ENCODE measurements at places on chromosomes 4 and X.

DNA sequence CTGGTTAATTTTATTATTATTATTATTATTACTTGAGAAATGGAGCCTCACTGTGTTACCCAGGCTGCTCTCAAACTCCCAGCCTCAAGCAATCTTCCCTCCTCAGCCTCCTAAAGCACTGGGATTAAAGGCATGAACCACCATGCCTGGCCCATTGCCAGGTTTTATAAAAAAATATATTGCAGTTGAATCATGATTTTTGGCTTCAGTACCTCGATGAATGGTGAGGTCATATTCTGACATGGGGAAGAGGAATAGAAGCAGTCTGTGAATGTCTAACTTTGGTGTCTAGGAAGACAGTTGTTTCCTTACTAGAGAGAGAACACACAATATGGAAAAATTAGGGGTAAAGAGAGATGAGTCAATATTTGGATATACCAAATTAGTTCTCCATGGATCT, 32.0 kb downstream of the CCSER1 start:
- DNase-seq: no peak

DNA sequence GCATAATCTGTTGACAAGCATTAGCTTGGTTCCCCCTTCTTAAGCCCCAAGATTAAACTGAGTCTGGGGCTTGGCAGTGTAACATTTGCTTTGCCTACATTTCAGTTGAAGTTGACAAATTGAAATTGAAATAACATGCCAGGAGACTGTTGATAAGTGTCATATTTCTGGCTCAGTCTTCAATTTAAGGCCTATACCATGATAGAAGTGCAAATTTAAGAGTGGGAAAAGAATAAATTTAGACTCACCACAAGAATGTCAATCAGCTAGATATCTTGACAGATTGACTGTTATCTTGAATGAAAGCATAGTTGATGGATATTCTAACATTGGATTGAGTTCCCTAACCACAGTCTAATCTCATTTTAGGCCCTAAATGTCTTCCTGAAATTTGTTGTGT, 117.6 kb downstream of the MAGEB17 start:
- no peak for DNase-seq

DNA sequence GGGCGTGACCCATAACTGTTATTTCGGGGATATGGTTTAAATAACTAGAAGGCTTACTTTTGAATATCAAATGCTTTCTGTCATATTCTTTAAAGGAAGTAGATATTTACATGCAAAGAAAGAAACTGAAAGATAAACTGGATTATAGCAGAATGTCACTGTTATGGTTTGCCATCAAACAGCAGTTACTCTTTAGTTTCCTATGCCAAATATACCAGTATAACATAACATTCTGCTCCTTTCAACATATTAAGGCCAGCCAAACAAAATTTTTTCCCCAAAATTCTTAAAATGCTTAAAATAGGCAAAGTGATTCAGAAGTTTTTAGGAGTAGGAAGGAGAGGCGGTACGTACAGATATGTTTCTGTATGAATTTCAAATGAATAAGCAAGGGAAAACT, 27.0 kb downstream of the KDM6A start:
- DNase-seq: no peak

- no peak for DNase-seq
Observed at GRCh38 chr4:15348236-15348635, 79.6 kb upstream of the C1QTNF7 start.

DNA sequence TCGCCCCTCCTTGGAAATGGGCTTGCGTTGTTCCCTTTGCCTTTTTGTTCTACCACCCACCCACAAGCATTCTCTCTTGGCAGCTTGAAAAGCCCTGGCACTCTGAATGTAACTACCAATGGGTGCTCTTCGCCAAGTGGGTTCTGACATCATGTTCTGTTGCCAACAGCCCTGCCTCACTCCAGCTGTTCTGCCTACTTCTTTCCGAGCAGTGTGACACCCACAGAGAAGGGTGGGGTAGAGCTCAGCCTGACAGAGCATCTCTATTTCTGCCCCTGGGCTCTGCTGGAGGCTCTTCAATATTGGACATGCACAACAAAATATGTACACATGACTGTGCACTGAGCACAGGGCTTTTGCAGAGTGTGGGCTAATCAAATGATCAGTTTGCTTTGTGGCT, 15.6 kb upstream of the EXOSC9 start:
- no peak for DNase-seq

- no peak for DNase-seq
Observed at GRCh38 chr4:89422441-89422990, 114.9 kb upstream of the GPRIN3 start.

GRCh38 chr4:60216752-60217151, 983.4 kb upstream of the ADGRL3 start:
- DNase-seq: no peak

GRCh38 chrX:13747836-13748235, 13.3 kb downstream of the OFD1 start:
- DNase-seq: no peak

GRCh38 chr4:106355193-106355592, 13.4 kb downstream of the GIMD1 start:
- no peak for DNase-seq

GRCh38 chr4:80035336-80035735, 37.7 kb downstream of the ANTXR2 start:
- no peak for DNase-seq

- DNase-seq: no peak
Observed at GRCh38 chr4:27000820-27001219, 140.2 kb downstream of the STIM2 start.

DNA sequence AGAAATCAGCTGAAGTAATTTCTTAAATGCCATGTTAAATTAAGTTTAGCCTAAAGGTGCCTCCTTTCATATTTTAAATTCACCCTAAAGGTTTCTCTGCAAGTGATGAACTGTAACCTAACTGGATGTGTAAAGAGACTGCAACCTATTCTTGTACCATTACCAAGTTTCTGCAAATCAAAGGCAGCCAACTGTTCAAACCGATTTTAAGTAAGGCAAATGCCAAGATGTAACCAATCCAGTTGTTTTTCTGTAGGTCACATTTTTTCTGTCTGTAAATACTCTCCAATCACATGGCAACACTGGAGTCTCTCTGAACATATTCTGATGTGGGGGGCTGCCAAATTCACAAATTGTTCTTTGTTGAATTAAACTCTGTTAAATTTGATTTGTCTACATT, 42.4 kb upstream of the FGF2 start:
- no peak for DNase-seq

GRCh38 chrX:15956681-15957080, 102.1 kb upstream of the AP1S2 start:
- DNase-seq: no peak

DNA sequence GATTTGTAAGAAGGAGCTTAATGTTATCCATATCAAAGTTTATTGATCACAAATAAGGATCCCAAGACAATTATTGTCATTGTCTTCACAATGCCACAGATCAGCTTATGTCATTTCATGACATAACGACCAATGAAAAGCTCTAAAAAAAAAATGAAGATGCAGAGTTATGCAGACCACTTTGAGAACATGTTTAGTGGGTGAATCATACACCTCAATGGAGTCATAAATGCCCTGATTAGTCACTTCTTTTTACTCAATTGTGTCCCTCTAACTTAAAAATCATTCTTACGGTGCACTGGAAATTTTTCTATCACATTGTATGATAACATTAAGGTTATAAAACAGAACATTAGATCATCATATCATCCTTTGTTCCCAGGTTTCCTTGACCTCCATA, 87.6 kb upstream of the GABRG1 start:
- DNase-seq: no peak

DNA sequence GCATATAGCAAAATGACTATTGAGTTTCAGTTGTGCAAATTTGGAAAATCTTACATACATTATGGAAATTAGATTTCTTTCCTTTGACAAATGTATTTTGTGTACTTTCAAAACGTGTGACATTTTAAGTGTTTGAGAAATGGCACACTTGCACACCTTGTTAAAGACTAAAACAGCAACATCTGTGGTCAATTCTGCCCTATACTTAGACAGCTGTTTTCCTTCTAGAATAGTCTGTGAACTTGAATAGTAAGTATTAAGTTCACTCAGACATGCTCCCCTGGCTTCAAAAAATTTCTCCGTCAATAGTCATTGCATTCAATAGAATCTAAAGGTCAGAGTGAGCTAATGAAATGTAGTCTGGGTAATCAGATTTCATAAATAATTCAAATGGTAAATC, 21.7 kb upstream of the TBC1D9 start:
- no peak for DNase-seq

- DNase-seq: no peak
Observed at GRCh38 chrX:123399709-123400108, 215.6 kb downstream of the GRIA3 start.

- no peak for DNase-seq
Observed at GRCh38 chr4:179595671-179596410, 2153.6 kb upstream of the AGA start.

DNA sequence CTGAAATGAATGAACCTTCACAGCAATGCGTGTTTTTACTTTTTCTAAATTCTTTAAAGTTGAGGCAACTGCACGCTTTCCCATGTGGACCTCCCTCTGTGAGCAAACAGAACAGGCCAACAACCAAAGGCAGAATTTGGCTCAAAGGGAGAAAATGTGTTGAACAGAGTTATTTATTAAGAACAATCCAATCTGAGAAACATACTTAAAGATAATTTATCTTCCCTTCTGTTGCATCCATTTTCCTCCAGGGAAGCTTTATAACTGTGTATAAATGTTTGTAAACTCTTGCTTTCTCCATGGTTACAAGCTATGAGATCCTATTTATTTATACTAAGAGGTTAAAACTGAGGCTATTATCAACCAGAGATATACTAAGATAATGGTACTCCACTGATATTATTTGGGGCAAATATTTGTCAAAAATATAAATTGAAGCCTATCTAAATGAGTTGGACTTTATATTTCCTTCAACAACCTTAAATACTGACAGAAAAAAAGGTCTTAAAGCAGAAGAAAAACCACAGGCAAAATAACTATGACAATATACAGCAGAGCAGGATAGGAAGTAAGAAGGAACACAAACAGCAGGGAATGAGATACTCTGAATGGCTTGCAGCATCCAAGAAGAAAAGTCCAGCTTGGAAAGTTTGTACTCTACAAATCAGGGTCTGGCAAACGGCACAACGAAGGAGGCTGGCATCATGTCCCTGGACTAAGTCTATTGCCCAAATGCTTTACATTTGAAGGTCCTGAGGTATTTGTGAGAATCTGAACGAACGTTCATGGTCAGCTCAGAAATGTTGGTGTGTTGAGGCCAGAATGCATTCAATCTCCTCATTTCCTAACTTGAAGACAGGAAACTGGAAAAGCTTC, 663.2 kb upstream of the INTU start:
- no peak for DNase-seq

- DNase-seq: no peak
Observed at GRCh38 chr4:110854021-110854678, 231.3 kb upstream of the PITX2 start.

DNA sequence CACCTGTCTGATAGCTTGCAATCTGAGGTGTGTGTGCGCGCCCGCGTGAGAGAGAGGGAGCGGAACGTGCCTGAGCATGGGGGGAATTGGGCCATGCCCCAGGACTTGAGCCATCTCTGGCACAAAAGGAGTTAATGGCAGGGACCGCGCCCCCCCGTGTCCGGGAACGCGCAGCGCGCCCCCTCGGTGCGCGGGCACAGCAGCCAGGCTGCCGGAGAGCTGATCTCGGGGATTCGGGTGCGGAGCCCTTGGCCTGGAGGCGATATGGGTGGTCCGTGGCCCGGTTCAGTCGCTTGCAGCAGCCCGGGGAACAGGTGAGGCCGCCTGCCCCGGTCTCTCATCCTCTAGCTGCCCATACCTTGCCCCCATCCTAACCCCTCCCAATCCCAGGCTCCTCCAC, at the start of gene NLGN3:
NLGN3 (plus strand) TSS at position 191 of the 400 bp plus-strand sequence. CDS start 2,909 bp downstream, outside the sequence.
- DNase-seq: no peak

DNA sequence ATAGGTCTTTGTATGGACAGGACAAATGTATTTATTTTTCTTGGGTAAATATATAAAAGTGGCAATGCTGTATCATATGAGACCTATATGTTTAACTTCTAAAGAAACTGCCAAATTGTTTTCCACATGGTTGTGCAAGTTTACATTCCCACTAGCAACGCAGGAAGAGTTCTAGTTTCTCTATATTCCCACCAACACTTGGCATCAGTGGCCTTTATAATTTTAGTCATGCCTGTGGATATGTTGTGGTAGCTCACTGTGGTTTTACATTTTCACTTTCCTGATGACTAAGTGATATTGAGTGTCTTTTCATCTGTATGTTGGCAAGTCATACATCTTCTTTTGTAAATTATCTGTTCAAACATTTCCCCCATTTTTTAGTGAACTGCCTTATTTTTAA, 126.0 kb downstream of the EMCN start:
- DNase-seq: no peak

DNA sequence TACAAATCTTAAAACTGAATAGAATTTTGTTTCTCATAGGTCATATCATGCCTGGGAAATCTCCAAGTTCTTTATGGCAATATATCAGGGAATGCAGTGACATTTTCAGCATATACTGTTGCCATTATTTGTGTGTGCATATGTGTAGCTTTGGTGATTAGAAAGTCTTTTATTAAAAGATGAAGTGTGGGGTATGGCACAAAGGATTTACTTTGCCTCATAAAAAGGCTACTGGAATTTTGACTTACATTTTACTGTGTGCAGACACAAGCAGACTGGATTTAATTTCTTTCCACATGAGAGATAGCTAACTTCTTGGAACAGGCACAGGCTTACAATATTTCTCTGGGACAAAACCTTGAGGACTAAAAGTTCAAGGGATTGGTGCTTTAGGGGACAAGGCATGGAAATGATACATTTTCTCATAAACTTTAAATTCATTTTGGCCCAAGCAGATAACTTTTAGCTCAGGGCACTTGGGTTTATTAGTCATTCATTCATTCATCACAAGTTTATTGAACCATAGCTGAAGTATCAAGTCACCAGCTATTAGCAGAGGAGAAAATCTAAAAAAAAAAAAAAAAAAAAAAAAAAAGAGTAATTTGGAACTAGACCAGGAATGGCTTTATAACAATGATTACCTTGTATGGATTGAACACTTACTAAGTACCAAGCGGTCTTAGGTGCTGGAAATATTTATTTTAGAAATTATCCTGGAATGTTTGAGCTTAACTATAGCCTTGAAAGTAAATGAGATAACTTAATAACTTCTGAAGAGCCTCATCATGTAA, 191.5 kb downstream of the SLIT2 start:
- DNase-seq: no peak

DNA sequence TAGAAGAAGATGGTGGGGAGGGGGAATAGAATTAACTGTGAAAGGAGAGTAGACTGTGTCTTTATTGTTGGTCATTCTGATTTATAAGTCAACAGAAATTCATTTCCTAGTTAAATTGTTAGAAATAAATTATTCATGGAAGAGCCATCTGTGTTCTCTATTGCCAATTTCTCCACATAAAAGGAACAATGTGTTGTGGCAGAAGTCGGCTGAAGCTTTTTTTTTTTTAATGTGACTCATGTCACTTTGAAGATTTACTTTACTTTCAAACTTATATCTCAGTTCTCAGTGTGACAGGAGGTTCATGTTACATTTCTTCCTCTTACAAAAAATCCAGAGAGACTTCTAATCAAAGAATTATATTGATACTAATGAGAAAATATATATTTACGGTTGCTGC, 60.5 kb downstream of the CPE start:
- DNase-seq: no peak

Measured in NCI-H1436 (cell line).